ENCODE measurements at places on chromosomes 7 and 10. TPM values are rescaled to one million over a fixed set of nuclear protein-coding genes. Genes with fewer than 3 reads are reported as not detected.

DNA sequence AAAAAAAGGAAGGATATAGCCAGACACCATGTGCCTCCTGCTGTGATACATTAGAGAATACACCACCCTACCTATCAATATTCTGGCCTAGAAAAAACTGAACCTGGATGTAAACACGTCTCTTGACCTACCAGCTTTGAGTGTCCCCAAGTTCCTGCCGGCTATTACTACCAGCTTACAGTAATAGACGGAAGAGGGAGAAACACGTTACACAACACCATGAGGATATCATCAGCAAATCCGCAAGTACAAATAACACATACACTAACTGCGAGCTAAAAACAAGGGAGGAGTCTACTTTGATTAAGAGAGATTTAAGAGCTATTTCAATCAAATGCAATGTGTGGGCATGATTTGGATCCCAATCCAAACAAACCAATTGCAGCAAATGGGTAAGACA, 113.0 kb downstream of the COL28A1 start:
- no peak for DNase-seq

DNA sequence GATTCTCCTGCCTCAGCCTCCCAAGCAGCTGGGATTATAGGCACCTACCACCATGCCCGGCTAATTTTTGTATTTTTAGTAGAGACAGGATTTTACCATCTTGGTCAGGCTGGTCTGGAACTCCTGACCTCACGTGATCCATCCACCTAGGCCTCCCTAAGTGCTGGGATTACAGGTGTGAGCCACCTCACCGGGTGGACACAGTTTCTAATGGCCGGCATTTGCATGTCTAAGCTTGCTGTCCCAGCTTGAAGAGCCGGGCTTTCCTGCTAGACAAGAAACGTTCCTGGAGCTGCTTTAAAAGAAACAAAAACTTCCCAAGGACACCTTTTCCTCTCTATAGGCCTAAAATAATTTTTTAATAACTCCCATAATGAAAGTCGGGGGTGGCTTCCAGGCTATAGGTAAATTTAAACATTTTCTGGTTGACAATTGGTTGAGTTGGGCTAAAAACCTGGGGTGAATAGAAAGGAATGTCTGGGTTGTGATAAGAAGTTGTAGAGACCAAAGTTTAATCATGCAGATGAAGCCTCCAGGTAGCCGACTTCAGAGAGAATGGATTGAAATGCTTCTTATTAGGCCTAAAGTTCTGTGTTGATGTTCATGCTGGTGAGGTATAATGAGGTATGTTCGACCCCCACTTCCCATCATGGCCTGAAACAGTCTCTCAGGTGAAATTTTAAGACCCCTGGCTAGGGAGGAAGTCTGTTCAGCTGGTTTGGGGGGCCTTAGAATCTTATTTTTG, 8.8 kb downstream of the ACADSB start:
- no peak for DNase-seq

DNA sequence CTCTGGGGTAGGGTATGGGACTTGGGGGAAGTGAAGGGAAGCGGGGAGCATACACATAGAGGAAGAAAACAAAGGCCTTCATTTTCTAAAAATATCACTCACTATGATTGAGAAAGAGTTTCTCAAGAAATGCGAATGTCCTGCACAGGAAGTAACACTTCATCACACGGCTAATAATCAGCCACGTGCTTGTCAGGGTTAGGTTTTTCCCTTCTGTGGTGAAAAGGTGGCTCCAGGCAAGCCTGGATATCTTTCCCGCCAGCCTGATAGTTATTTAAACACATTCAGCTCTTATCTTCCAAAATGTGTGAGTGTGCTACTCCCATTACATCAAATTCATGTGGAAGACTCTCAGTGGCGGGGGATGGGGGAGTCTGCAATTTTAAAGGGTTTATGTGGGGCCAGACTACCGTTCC, 166.4 kb upstream of the ADO start:
- no peak for DNase-seq

GRCh38 chr7:50206453-50207250, 97.9 kb upstream of the IKZF1 start:
- peak; percentile 89 for DNase-seq

GRCh38 chr7:51021906-51022570, 239.3 kb upstream of the GRB10 start:
- peak; percentile 26 for DNase-seq

Gene EIF3B
- 170 TPM for total RNA-seq

Gene FAM24B
- 15.3 TPM for total RNA-seq

Gene HOXA6
- total RNA-seq, result not detected

Data from activated CD8-positive, alpha-beta memory T cell treated with anti-CD3 and anti-CD28 coated beads, Interleukin-2, amount 10 ng/mL, durations not matched to agents 7 days and 5 days (primary cell).